Mesendoderm (in vitro differentiated cells): ENCODE measurements at places on chromosomes 1 and 21.

DNA sequence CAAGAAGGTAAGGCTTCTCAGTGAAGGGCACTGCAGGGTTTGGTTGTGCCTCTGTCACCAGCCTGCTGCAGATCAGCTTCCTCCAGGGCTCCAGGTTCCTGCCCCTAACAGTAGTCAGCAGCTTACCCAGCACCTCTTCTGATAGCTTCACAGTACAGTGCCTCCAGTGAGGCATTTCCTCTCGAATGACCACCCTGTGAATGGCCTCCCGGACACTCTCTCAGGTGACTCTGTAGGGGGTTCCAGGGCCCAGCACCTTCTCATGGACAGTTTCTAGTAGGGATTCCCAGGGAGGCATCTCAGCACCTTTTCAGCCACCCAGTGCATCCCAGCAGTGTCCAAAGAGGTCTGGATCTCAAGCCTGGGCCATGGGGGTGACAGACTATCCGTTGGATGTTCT, 28.4 kb downstream of the USP48 start:
- H3K27me3 ChIP-seq: no peaks in the 10 kb centered on the region
- H3K36me3 ChIP-seq: peaks cover 3% of the 10 kb centered on the region
- no peak overlapping the region for H3K4me3 ChIP-seq
- no peak for DNase-seq

- H3K4me1 ChIP-seq: no peaks in the 10 kb centered on the region
- DNase-seq: no peak
- H3K27ac ChIP-seq: no peak overlapping the region
- no peaks in the 10 kb centered on the region for H3K27me3 ChIP-seq
- no peak overlapping the region for H3K4me3 ChIP-seq
These were observed 6.5 kb downstream of the C1orf35 start for GRCh38 chr1:228096416-228097332.

DNA sequence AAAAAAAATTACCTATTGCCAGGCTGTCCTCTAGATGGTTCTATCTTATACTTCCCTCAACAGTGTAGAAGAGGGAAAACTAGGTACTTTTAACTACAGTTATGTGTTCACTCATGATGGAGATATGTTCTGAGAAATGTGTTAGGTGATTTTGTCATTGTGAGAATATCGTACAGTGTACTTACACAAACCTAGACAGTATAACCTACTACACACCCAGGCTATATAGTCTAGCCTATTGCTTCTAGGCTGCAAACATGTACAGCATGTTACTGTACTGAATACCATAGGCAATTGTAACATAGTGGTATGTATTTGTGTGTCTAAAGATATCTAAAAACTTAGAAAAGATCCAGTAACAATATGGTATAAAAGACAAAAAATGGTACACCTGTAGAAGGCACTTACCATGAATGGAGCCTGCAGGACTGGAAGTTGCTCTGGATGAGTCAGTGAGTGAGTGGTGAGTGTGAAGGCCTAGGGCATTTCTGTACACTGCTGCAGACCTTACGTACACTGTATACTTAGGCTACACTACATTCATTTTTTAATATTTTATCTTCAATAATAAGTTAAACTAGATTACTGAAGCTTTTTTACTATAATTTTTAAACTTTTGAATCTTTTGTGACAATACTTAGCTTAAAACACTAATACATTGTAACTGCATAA, 13.2 kb downstream of the MGST3 start:
- no peaks in the 10 kb centered on the region for H3K4me1 ChIP-seq
- H3K27ac ChIP-seq: no peak overlapping the region
- no peaks in the 10 kb centered on the region for H3K27me3 ChIP-seq
- no peak for DNase-seq
- no peak overlapping the region for H3K4me3 ChIP-seq

DNA sequence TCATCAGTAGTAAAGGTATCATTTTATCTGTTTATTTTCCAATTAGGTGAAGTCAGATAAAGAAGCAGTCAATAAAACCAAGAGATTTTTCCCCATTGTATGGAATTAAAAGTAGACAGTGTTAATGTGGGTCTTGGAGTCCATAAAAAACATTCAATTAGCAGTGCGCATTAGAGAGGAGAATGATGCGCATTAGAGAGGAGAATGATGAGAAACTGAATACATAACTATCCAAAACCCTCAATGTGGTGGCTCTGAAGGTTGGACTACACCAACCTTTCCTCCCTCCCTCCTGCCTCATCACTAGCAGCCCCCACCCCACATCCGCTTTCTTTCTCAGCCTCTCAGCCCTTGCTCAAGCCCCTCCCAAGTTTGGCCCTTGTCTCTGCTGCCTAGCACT, 99.5 kb downstream of the DAB1 start:
- DNase-seq: no peak
- no peak overlapping the region for H3K4me3 ChIP-seq
- H3K36me3 ChIP-seq: no peaks in the 10 kb centered on the region
- H3K27ac ChIP-seq: no peak overlapping the region

DNA sequence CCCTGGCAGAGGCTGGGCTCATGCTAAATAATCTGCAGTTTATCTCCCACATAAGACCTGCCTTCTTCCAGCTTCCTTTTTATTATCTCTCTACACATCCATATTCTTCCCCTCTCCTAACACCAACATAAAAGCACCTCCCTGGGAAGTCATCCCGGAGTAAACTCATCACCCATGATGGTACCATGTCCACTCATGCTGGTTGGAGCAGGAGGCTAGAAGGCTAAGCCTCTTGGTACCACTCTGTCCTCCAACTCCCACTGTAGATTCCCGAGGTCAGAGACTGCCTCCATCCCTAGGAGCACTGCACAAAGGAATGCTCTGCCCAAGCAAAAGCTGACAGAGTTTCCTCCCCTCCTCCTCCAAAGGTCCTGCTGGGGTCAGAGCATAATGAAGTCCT, 4.2 kb downstream of the DENND2D start:
- peaks cover 3% of the 10 kb centered on the region for H3K4me1 ChIP-seq
- no peak overlapping the region for H3K27ac ChIP-seq
- H3K27me3 ChIP-seq: no peaks in the 10 kb centered on the region
- no peak for DNase-seq
- no peaks in the 10 kb centered on the region for H3K36me3 ChIP-seq

DNA sequence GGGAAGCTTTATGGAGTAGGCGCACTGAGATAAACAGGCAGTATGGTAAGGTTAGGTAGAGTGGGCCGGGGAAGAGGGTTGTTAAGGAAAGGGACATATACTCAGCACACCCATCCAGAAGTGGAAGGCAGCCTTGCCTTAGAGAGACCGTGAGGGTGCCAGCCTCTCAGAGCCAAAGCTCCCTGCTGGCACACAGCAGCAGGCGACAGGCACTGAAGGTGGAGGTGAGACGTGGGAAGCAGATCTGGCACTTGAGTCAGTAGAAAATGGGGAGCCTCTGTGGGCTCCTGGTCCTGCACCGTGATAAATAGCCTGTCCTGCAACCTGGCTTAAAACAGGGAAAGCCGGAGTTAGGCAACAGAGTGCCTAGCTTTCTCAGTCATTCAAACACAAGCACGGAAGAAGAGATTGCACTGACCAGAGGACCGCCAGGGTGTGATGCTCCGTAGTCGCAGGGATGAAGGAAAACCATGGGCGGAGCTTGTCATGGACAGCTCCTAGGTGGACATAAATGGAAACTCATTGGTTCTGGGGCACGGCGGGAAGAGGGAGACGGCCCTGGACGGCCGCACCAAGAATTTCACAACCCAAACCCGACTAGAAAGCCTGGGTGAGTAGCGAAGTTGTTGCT, 15.5 kb downstream of the KCNK1 start:
- no peaks in the 10 kb centered on the region for H3K27me3 ChIP-seq
- H3K36me3 ChIP-seq: no peaks in the 10 kb centered on the region
- H3K4me1 ChIP-seq: no peaks in the 10 kb centered on the region
- no peak overlapping the region for H3K4me3 ChIP-seq

- H3K27ac ChIP-seq: no peak overlapping the region
- H3K36me3 ChIP-seq: no peaks in the 10 kb centered on the region
- H3K27me3 ChIP-seq: no peaks in the 10 kb centered on the region
- peak; percentile 54 for DNase-seq
- H3K4me3 ChIP-seq: no peak overlapping the region
- peaks cover 12% of the 10 kb centered on the region for H3K4me1 ChIP-seq
These were observed 43.3 kb upstream of the LRP8 start for GRCh38 chr1:53371121-53371666.

GRCh38 chr1:219076326-219076937, 97.2 kb upstream of the LYPLAL1 start:
- H3K27me3 ChIP-seq: no peaks in the 10 kb centered on the region
- no peaks in the 10 kb centered on the region for H3K4me1 ChIP-seq
- H3K4me3 ChIP-seq: no peak overlapping the region
- no peaks in the 10 kb centered on the region for H3K36me3 ChIP-seq

GRCh38 chr1:70427976-70428375, 16.9 kb downstream of the CTH start:
- H3K4me3 ChIP-seq: no peak overlapping the region
- peak; percentile 62 for DNase-seq
- no peaks in the 10 kb centered on the region for H3K27me3 ChIP-seq

- peaks cover 1% of the 10 kb centered on the region for H3K36me3 ChIP-seq
- no peak for DNase-seq
- H3K4me1 ChIP-seq: no peaks in the 10 kb centered on the region
- H3K4me3 ChIP-seq: no peak overlapping the region
These were observed 18.6 kb downstream of the FAM151A start for GRCh38 chr1:54604572-54605370.
